ENCODE measurements at places on chromosomes 5 and 9.
A peak's percentile ranks its signal among the peaks of the same experiment; 100 is the strongest.

GRCh38 chr9:114098021-114098935 lies 814 bp downstream of the KIF12 start:
- no peak for DNase-seq

- no peak for DNase-seq
These were observed 75.6 kb upstream of the NEURL1B start for GRCh38 chr5:172565455-172565854.

GRCh38 chr5:124888050-124888506 lies 141.6 kb upstream of the ZNF608 start:
- no peak for DNase-seq

GRCh38 chr5:16043349-16043965 lies 136.1 kb downstream of the MARCHF11 start:
- no peak for DNase-seq

DNA sequence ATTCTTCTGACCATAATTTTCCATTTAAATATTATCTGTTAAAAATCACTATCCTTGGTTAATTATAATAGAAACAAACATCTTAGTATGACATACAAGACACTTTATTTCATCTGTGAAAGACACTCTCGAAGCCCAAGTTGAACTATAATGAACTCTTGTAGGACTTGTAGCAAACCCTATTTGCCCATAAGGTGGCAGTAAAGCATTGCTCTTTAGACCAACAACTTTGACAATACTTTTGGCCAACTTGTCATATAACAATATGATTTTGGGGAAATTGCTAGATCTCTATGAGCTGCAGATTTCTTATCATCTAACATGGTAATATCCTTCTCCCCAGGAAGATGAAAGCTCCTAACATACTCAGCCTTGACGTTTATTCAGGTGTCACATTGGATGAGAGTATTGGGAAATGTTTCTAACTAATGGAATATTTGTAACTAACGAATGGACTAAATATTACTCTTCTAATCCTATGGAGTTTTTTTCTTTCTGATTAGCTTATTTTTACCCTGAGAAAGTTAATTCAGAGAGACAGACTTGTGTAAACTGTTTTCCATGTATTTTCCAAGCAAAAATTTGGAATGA lies 11.0 kb downstream of the SPINK14 start:
- DNase-seq, result no peak

DNA sequence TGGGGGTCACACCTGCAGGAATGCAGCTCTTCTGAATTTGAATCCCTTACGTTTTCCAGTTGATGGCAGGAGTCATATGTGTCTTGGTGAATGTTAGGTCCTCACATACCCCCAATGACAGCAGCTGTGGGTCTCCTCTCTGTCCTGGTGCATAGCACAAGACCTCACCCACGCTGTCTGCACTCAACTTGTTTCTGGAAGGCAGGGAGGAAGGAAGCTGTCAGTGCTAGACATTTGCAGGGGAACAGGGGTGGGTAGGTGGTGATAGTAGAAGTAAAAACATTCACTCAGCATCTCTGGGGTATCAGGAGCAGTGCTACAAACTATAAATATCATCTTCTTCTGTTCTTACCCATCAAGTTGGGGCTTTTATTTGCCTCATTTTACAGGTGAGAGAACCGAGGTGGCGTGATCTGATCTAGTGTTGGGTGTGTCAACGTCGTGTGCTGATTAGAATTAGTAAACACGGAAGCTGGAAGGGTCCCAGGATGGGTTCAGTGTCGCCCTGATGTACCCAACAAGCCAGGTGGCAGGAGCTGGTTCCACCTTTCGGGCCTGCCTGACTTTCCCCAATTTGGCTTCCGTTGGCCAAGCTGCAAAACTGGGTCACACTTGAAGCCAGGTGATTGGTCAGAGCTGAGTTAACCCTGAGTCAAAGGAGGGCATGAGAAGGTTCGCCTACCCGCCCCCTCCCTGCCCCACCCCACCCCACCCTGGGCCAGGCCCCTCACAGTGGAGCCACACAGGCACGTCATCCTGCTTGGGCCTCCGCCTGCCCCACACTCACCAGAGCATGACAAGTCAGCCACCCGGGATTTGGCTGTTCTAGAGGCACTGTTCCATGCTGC lies 15.8 kb downstream of the ERGIC1 start:
- no peak for DNase-seq

DNA sequence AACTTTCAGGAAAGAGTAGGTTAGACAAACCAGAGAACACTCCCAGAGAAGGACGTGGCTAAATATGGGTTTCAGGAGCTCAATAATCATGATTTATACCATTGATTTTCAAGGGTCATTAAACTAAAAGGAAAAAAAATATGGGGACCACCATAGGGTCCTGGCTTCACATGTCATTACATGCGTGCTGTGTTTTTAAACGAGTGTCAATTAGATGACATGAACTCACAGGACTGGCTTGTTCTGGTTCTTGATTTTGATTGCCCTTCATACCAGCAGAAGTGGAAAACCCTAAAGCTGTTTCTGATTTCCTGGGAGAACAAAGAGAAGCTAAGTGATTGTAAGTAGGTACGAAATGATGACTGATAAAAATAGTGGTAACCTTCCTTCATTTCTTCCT lies 5.8 kb downstream of the ACOT12 start:
- DNase-seq, result no peak

DNA sequence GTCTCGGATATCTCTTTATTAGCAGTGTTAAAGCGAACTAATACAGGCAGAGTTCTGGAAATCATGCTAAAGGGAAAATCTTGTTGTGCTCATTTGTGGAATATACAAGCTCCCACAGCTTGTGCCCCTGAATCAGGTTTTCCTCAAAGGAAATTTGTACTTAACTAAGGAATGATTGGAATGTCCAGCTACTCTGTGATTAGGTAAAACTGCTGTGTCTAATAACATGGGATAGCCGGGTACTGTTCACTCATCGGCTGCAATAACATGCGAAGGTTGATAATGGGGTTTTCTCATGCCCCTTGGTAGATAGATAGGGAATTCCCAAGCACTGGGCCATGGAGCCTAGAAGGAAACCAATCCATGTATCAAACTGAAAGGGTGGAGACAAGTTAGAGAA lies 306.7 kb downstream of the NR2F1-AS1 start:
- no peak for DNase-seq

DNA sequence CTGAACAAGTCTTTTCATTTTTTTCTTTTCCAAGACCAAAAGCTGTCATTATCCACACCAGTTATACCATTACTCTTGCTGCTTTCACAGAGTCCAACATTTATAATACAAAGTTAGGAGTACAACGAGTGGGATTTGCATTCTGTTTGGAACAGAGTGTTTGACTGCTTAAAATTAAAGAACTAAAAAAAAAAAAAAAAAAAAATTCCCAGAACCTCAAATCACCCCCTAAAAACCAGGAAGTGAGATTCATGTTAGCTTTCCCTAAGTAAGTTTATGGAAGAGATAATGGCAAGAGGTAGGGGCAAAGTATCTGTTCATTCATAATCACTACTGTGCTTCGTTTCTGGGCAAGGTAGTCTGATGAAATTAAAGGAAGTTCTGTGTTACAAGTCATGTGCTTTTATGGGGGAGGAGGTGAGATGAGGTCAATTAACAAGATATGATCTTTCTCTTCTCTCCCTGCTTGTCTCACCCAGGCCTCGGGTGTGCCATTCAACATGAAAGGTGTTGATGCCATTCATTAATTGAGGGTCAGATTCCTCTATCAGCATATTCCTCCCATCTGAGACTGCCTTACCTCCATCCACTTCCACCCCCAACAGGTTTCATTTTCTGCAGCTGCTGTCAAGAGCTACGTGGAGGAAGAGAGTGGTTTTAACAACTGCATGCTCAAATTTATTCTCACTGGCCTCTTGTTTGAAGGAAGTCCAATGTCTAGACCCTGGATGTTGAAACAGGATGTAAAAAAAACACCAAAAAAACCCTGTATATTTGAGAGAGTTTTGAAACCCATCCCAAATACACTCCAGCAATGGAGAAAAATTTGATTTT lies 58.1 kb downstream of the MARCHF3 start:
- peak; percentile 50 for DNase-seq

GRCh38 chr9:78089111-78089510 lies 57.5 kb upstream of the GNAQ start:
- DNase-seq, result no peak

GRCh38 chr5:154618696-154619095 lies 136.5 kb upstream of the LARP1 start:
- no peak for DNase-seq

DNA sequence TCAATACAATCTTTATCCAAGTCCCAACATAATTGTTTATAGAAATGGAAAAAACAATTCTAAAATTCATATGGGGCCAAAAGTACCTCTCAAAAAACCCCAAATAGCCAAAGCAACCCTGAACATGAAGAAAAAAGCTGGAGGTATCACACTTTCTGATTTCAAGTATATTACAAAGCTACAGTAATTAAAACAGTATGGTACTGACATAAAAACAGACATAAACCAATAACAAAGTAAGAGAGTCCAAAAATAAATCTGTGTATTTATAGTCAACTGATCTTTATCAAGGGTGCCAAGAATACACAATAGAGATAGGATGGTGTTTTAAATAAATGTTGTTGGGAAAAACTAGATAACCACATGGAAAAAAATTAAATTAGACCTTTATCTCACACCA lies 13.6 kb upstream of the GOLPH3 start:
- no peak for DNase-seq

GRCh38 chr5:10499776-10500175 lies 58.1 kb downstream of the ROPN1L start:
- no peak for DNase-seq

DNA sequence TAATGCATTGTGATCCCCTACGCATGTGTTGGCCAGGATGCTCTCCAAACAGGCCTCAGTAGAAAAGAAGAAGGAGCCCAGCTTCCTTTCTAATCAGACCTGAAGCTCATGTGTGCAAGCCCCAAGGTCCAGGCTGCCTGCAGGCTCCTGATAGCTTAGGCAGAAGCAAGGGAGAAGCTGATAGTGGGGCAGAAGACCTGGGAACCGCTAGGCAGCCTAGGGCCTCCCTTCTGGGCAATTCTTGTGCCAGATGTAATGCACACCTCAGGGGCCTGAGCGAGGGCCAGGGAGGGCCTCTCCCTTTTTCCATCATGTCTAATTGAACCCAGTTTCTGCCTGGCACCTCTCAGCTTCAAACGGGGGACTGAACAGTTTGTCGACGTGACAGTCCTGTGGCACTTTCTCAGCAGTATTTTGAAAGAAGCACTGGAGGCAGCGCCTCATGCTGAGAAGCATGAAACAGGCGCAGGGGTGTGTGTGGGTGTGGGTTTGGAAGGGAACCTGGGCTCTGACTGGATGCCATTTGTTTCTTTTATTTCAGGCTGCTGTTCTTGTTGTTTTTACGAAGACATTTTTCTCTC lies 212.8 kb downstream of the PIK3R1 start:
- no peak for DNase-seq

- no peak for DNase-seq
These were observed 171.7 kb downstream of the ZNF608 start for GRCh38 chr5:124574521-124575436.

DNA sequence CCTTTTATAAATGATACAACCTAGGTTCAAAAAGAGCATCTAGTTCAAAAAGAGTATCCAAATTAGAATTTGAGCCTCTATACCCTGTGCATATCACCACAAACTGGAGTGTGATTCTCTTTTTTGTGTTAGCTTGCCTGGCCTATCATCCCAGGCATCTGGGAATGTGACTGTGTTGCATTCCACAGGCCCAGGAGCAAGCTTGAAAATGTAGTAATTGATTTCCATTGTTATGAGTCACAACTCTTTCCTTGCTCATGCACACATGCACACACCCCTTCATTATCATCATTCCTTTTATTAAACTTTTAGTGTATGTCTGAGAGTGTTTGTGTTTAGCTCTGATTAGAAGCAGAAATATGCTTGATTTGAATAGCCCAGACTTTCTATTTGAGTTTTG lies 75.2 kb downstream of the FCHO2 start:
- no peak for DNase-seq

GRCh38 chr5:61280205-61280604 lies 51.9 kb upstream of the ZSWIM6 start:
- no peak for DNase-seq

GRCh38 chr5:80122579-80122978 lies 87.4 kb downstream of the THBS4 start:
- peak; percentile 68 for DNase-seq

GRCh38 chr9:105375323-105375722 lies 72.5 kb upstream of the FSD1L start:
- no peak for DNase-seq
